ENCODE measurements at places on chromosomes 2 and 18. TPM values are rescaled to one million over a fixed set of nuclear protein-coding genes. Genes with fewer than 3 reads are reported as not detected.

ANKRD36C gene
- 144 TPM for total RNA-seq

IL1A gene
- 0.99 TPM for total RNA-seq

RNASEH1 gene
- total RNA-seq: 17.9 TPM

RHBDD1 gene
- total RNA-seq: 43.7 TPM

EN1 gene
- total RNA-seq: 0.40 TPM

TMEM237 gene
- 45.3 TPM for total RNA-seq

IL1B gene
- total RNA-seq: 1.7 TPM

ERBB4 gene
- total RNA-seq: 21.6 TPM

FAM210A gene
- total RNA-seq: 22.4 TPM

AKAIN1 gene
- 1.9 TPM for total RNA-seq

PAX3 gene
- 11.6 TPM for total RNA-seq

SP140 gene
- total RNA-seq: 1.6 TPM

MDH1B gene
- total RNA-seq: 6.7 TPM

CAPN13 gene
- total RNA-seq: 0.20 TPM

FAHD2A gene
- total RNA-seq: 39.2 TPM

- peak; percentile 38 for DNase-seq
Measured at GRCh38 chr18:63074981-63075404, 244.6 kb downstream of the BCL2 start.

GRCh38 chr2:230410861-230411569, 5.0 kb upstream of the SP100 start:
- DNase-seq: no peak

DNA sequence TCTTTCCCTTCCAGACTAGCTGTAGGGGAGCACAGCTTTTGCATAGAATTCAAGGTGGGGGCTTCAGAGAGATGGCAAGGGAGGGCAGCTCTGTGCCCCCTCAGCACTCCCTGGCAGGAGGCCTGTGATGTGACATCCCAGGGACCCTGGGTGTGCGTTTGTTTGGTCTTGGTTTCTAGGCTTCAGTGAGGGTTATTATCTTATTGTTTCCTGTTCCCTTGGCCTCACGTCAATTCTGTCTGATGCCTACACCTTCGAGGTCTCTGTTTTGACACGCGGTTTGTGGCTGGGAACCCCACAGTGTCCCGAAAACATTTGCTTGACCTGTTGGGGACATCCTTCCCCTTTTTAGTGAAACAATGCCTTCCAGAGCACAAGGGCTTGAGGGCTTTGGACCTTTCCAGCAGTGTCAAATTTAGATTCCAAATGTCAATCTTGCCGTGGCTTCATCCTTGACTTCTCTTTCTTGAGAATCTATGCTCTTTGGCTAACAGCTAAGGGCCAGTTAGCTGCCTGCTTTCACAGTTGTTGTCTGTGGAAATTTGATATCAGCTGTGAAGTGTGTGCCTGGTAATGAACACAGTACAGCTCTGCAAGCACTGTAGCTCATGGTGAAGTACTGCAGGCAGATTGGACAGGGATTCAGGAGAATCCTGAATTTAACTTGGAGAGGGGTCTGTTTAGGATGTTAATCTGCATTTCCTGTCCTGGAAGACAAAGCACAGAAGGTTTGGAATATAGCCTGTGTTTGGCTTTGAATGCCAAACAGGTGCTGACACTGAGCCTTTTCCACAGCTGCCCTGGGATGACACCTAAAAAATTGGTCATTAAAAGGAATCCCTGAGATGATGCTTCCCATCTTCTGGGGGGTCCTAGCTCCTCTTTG, 108.2 kb upstream of the CXCR4 start:
- no peak for DNase-seq

GRCh38 chr2:118853651-118854291, 6.3 kb upstream of the EN1 start:
- DNase-seq: no peak

GRCh38 chr2:59774821-59775433, 778.5 kb downstream of the BCL11A start:
- peak; percentile 74 for DNase-seq

DNA sequence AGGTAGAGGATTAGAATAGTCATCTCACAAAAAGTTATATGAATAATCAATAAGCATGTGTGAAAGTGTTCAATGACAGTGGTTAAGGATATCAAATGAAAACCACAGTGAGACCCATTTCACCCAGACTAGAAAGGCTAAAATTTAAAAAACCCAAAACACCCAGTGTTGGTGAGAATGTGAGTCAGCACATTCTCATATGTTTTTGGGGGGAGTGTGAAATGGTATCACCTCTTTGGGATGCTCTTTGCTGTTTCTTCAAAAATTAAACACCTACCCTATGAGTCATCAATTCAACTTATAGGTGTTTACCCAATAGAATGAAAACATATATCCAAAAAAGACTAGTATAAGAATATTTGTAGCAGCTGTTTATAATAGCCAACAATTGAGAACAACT, 69.8 kb downstream of the MAP3K20 start:
- no peak for DNase-seq

GRCh38 chr2:176986487-176986886, 226.1 kb upstream of the HNRNPA3 start:
- no peak for DNase-seq

DNA sequence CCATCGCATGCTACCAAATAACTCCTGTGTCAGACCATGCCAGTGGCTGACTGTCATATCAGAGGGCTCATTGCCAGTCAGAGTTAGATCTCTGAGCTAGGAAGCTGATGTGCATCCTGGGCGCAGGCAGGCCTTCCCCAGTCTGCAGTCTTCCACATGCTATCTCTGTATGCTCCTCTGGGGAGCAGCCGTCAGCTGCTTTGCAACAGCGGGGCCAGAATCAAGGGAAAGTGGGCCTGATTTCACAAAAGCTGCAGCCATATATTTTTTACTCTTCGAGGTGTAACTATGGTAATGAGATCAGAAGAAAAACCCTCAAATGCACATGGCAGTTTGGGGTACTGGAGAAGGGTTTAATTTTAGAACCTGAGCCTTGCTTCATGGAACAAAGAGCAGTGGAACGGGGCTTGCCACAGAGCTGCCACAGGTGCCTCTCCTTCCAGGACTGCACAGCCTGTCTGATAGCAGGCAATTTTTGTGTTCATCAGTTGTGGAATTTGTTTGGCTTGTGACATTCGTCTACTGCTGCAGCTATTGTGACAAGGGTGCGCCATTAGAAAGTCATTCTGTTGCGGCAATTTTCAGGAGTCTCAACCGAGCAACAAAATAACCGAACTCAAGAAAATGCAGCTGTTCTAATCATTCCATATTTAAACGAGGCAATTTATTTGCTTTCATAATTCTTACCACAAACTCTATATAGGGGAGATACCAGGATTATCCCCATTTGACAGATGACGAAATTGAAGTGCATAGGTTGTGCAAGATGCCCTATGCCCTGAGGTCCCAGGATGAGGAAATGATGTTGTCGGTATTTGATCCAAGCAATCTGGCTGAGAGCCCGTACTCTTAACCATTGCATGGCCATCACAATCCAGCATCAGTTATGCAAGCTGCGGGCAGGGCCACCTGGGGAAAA, 109.6 kb upstream of the CYRIA start:
- no peak for DNase-seq

DNA sequence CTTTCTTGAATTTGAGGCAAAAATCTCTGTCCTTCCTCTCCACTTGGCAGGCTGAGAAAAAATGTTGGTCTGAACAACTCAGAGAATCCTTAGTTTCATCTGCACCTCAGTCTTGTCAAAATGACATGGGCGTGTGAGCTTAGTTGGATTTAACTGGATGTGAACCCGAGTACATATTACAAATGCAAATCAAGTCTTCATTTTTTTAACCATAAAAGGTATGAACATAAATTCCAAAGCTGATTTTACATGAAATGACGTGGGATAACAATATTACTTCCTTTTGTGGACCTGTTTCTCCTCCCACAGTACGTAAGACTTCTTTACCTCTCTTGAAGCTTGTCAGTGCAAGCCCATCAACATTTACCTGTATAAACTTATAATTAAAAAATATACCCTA, 32.6 kb upstream of the RND3 start:
- no peak for DNase-seq

DNA sequence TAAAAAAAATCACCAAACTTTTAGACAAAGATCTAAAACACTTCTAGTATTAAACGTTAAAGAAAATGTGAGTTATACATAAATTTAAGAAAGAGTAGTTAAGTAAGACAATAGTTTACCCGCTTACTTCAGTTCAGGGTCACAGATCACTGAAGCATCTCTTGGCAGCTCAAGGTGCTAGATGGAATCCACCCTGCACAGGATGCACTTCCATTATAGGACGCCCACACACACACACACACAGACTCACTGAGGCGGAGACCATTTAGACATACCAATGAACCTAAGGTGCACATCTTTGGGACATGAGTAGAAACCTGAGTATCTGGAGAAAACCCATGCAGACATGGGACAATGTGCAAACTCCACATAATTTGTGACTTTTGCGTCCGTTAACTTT, 630.6 kb upstream of the ZNF804A start:
- no peak for DNase-seq

DNA sequence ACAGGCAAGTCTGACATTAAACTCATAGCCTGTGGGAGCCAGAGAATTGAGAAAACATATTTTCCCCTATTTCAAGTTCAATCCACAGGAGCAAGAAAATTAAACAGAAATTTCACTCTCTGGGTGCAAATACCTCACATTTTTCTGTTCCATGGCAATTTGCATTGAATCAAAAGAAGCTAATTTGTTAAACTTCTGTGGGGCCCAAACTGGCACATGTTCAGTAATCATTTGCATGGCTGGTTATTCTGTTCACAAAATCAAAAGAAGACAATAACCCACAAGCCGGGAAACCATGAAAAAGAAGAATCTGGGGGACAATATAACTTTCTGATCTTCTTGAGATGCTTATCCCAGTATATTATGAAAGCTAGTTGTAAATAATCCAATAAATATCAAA, 363.1 kb downstream of the LRP1B start:
- DNase-seq: no peak

- DNase-seq: no peak
Measured at GRCh38 chr2:240981871-240982800, 16.3 kb upstream of the SNED1 start.

- DNase-seq: no peak
Measured at GRCh38 chr2:65199166-65199565, 28.5 kb upstream of the ACTR2 start.

DNA sequence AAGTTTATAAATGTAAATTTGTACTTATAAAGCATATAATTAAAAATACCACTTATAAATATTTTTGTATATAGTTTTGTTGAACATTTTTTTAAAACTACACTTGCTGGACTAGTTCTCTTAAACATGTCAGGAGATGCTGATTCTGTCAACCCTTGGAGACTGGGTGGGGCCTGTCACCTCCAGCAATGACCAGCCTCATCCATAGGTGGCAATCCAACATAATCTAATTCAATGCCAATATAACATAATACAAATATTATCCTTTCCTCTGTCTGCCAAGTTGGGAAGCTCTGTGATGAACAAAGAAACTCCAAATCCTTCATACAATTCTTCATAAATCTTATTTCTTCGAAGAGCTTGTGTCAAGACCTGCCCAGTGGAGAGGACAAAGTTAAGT, 140.4 kb downstream of the RBMS1 start:
- DNase-seq: no peak

- no peak for DNase-seq
Measured at GRCh38 chr18:29226213-29226612, 1049.3 kb upstream of the CDH2 start.

DNA sequence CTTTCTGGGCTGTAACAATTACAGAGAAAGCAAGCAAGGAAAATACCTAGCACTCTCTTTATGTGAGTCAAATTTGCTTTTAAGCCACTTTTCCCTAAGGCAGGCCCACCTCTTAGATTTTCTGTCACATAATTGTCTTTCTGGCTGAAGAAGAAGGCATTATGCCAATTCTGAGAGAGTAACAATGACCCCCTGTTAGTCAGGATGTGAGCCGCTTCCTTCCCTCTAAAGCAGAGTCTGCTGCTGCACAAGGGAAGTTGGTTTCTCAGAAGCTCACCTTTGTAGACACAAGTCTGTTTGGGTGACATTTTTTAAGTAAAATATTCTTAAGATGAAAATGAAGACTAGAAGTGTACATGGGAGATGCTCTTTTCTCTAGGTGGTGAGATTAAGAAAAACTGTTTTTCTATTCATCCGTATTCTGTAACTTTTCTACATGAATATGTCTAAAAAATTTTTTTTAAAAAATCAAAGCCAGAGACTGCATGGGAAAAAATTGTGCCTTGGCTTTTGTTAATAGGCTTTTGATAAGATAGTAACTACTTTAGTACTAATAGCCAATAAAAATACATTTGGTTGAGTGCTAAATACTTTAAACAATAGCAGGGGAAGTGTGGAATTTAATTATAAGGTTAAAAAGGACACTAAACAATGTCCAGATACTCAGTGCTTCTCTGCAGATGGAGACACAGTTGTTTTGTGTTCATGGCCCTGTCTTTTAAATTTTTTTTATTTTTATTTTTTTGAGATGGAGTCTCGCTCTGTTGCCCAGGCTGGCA, 33.4 kb upstream of the VPS54 start:
- DNase-seq: peak; percentile 38

GRCh38 chr2:39033980-39034379, 86.9 kb downstream of the SOS1 start:
- no peak for DNase-seq

DNA sequence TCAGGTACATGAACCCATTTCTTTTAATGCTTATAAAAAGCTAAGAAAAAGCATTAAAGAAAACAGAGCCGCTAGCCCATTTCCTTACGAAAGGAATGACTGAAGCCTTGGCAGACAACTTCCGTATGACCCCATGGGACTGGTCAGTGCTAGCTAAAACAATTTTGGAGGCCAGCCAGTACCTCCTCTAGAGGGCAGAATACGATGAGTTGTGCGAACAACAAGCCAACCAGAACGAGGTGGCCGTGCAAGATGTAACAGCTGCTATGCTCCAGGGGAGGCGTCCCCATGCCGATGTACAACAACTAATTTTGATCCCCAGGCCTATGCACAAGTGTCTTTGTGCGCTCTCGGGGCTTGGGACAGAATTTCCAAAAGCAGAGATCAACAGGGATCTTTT, 16.7 kb downstream of the MAP3K2 start:
- DNase-seq: no peak

DNA sequence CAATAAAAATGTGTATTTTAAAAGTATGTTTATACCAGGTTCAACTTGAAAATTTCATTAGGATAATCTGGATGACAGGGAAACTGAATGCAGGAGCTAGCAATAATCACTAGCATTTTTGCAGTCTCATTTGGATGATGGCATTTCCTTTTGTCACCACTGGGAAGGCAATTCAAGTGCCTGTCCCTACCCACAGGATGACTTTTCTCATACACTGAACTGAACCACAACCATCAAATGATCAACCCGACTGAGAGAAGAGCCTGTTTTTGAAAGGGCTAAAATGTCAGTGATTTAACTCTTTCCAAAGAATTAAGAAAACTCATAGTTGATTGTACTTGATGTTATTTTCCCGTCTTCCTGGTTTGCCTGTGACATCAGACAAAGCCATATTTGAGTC, 115.0 kb downstream of the FAM124B start:
- DNase-seq: no peak

DNA sequence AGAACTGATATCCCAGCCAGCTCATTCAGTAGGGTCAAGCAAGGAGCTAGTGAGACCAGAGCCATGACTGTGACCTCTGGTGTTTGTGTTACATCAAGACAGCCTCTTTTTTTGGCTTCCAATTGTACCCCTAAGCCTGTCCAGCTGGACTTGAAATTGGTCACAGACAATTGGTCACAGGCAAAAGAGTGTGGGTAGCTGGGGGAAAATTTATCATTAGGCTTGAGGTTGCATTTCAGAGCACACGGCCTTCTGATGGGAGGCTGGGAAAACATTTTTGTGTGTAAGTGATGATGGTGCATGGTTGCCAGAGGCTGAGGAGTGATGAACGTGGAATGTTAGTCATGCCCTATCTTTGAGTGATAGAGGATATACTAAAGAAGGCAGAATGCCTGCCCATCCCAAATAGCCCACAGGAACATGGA, 285.1 kb upstream of the SLC14A2 start:
- DNase-seq: no peak

GRCh38 chr18:2143636-2144035, 427.7 kb downstream of the METTL4 start:
- DNase-seq: no peak
